ENCODE measurements at places on chromosomes 5 and 9. TPM values are rescaled to one million over a fixed set of nuclear protein-coding genes. Genes with fewer than 3 reads are reported as not detected.

Gene GDNF
- polyA plus RNA-seq, result not detected

Gene IL17B
- not detected for polyA plus RNA-seq

Gene DMRT2
- not detected for polyA plus RNA-seq

Gene RAI14
- not detected for polyA plus RNA-seq

Gene PCDHA2
- not detected for polyA plus RNA-seq

Gene PCAT7
- polyA plus RNA-seq, result not detected

Gene OSMR
- 0.20 TPM for polyA plus RNA-seq

Gene PITX1
- polyA plus RNA-seq, result not detected

Gene CAMK4
- 200 TPM for polyA plus RNA-seq

Gene TMEM232
- polyA plus RNA-seq, result 0.43 TPM

Gene PCDHB14
- polyA plus RNA-seq, result not detected

DNA sequence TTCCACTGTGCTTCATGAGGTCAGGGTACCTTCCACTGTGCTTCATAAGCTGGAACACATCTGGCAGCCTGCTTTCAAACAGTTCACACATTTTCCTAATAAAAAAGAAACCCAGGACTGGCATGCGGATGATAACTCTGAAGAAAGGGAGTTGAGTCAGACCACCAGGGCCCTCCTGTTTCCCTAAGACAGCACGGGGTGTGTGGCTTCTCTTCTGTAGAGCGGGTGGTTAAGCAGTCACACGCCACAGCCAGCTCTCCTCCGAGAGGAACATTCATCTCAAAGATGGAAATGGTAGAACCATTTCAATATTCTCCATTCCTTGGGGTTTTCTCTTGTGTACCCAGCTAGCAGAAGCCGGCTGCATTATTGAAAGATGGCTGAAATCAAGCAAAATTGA is 128.1 kb upstream of the LMX1B start:
- H3K4me1 ChIP-seq, result peaks cover 12% of the 10 kb centered on the region
- no peaks in the 10 kb centered on the region for H3K36me3 ChIP-seq
- DNase-seq, result no peak
- no peak overlapping the region for H3K4me3 ChIP-seq

DNA sequence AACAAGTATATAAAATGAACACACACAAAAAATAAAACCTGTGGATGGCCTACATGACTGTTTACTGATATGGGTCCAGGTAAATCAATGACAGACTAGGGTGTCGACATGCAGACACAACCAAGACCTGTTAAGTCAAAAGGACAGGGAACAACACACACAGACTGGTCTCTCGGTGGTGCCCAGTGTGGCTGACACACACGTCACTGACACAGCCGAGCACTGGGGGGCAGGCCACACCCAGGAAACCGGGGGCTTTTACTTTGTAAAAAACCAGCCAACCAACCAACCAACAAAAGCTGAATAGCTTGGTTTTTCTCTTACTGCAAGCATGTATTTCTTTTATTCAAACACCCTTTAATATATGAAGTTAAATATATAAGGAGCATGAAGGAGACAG is 5.0 kb downstream of the FAM163B start:
- no peak overlapping the region for H3K4me3 ChIP-seq
- H3K4me1 ChIP-seq, result no peaks in the 10 kb centered on the region
- no peaks in the 10 kb centered on the region for H3K36me3 ChIP-seq

GRCh38 chr5:4969351-4969750 is 170.8 kb upstream of the ADAMTS16 start:
- H3K4me1 ChIP-seq, result no peaks in the 10 kb centered on the region
- no peak for DNase-seq
- no peaks in the 10 kb centered on the region for H3K27me3 ChIP-seq
- no peak overlapping the region for H3K27ac ChIP-seq

DNA sequence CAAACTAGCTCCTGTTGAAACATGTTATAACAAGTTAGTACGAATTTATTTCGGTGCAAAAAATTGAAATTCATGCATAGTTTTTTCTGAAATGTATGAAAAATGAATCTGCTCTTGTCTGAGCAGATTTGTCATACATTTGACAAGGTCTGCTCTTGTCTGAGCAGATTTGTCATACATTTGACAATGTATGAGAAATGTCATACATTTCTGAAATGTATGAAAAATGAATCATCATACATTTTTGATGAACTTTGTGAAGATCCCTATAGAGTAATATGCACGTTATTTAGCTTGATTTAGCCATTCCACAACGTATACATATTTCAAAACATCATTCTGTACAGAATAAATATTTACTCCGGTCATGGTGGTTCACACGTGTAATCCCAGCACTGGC is 85.9 kb upstream of the PARP8 start:
- no peaks in the 10 kb centered on the region for H3K4me1 ChIP-seq
- no peak overlapping the region for H3K4me3 ChIP-seq
- DNase-seq, result no peak
- H3K27me3 ChIP-seq, result no peaks in the 10 kb centered on the region
- H3K27ac ChIP-seq, result no peak overlapping the region

GRCh38 chr5:17989036-17989435 is 354.8 kb downstream of the TAF11L14 start:
- no peak overlapping the region for H3K27ac ChIP-seq
- no peaks in the 10 kb centered on the region for H3K4me1 ChIP-seq
- no peaks in the 10 kb centered on the region for H3K36me3 ChIP-seq
- H3K4me3 ChIP-seq, result no peak overlapping the region

DNA sequence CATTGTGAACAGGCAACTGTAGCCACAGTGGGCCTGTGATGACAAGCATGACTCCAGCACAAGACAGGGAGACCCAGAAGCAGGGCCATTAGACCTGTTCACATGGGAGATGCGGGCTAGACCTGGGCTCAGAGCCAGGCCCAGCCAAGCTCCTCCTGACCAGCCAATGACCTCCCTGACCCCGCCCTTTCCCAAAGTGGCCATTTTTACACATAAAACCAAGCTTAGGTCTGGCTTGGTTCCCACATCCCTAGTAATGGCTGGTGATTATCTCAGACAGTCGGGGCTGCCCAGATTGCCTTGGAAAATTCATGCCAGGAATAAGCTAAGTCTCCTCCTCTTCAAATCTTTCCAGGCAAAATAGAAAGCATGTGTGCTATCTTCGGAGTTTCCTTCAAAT is 94.1 kb downstream of the FRMD3 start:
- no peak overlapping the region for H3K27ac ChIP-seq
- no peak overlapping the region for H3K4me3 ChIP-seq
- no peaks in the 10 kb centered on the region for H3K27me3 ChIP-seq
- no peaks in the 10 kb centered on the region for H3K36me3 ChIP-seq
- DNase-seq, result no peak
- no peaks in the 10 kb centered on the region for H3K4me1 ChIP-seq

GRCh38 chr5:87872986-87873385 is 395.7 kb downstream of the TMEM161B start:
- no peak overlapping the region for H3K27ac ChIP-seq
- H3K4me1 ChIP-seq, result no peaks in the 10 kb centered on the region
- no peaks in the 10 kb centered on the region for H3K36me3 ChIP-seq
- no peak overlapping the region for H3K4me3 ChIP-seq
- H3K27me3 ChIP-seq, result no peaks in the 10 kb centered on the region

- H3K27ac ChIP-seq, result no peak overlapping the region
- no peaks in the 10 kb centered on the region for H3K36me3 ChIP-seq
- H3K4me3 ChIP-seq, result no peak overlapping the region
These were observed 45.3 kb upstream of the NKD2 start for GRCh38 chr5:963310-963672.

- H3K27ac ChIP-seq, result no peak overlapping the region
- H3K4me3 ChIP-seq, result peak overlapping the region; percentile 48
- H3K4me1 ChIP-seq, result peaks cover 8% of the 10 kb centered on the region
- H3K27me3 ChIP-seq, result peaks cover 4% of the 10 kb centered on the region
- H3K36me3 ChIP-seq, result no peaks in the 10 kb centered on the region
These were observed 1.2 kb downstream of the CDC14B start for GRCh38 chr9:96618209-96619123.

DNA sequence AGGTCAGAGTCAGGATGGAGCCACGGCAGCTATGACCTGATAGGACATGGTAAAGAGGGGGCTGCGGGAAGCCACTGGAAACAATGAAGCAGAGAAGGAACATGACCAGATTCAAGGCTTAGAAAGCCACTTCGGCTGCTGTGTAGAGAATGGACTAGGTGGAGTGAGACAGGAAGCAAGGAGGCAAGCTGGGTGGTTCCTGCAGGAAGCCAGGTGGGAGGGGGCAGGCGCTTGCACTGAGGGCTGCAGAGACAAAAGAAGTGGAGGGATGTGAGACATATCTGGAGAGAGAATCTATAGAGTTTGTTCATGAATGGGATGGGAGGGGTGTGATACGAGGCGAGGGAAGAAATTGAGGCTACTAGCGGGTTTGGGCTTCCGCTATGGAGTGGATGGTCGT is 19.0 kb upstream of the N4BP3 start:
- H3K4me3 ChIP-seq, result peak overlapping the region; percentile 2

DNA sequence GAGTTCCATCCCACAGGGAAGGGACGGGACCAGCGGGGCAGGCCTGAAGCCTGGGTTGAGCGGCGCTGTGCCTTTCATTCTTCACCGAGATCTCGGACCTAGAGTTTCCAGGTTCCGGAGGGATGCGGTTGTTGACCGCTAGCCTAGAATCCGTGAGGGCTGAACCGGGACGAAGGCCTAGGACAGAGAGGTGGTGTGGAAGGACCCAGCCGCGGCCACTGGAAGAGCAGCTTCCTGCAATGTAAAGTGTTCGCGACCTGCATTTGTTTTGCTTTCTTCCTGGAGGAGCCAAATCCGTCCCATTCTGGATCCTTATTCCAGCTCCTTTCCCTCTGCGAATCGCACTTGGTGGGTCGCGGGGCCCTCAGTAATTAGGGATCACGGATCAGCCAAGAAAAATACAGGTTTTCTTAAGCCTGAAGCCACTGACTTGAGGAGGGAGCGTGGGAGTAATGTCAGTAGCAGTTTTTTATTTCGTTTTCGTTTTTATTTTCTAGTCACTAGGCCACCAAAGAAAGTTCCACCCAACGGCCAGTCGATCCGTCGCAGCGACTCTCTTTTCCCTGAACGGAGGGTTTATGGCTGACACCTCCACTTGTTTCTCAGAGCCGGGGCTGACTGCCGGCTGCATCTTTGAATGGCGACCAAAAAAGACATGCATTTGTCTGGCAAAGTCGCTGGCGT is 48.6 kb downstream of the ANXA2R start:
- peaks cover 39% of the 10 kb centered on the region for H3K4me1 ChIP-seq
- peak overlapping the region; percentile 89 for H3K27ac ChIP-seq
- no peak for DNase-seq
- peak overlapping the region; percentile 84 for H3K4me3 ChIP-seq
- H3K36me3 ChIP-seq, result no peaks in the 10 kb centered on the region
- no peaks in the 10 kb centered on the region for H3K27me3 ChIP-seq

- no peaks in the 10 kb centered on the region for H3K36me3 ChIP-seq
- no peaks in the 10 kb centered on the region for H3K27me3 ChIP-seq
- no peak for DNase-seq
- no peak overlapping the region for H3K27ac ChIP-seq
- H3K4me3 ChIP-seq, result no peak overlapping the region
These were observed 8.2 kb upstream of the EPB41L4B start for GRCh38 chr9:109328978-109329637.

DNA sequence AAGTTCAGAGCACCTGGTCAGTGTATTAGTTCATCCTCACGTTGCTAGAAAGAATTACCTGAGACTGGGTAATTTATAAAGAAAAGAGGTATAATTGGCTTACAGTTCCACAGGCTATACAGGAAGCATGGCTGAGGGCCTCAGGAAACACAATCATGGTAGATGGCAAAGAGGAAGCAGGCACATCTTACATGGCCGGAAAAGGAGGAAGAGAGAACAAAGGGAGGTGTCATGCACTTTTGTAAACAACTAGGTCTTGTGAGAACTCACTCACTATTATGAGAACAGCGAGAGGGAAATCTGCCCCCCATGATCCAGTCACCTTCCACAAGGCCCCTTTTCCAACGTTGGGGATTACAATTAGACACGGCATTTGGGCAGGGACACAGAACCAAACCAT is 28.8 kb upstream of the CAVIN4 start:
- H3K27me3 ChIP-seq, result no peaks in the 10 kb centered on the region
- H3K4me3 ChIP-seq, result no peak overlapping the region
- H3K27ac ChIP-seq, result no peak overlapping the region
- no peaks in the 10 kb centered on the region for H3K4me1 ChIP-seq
- H3K36me3 ChIP-seq, result no peaks in the 10 kb centered on the region
- DNase-seq, result no peak

DNA sequence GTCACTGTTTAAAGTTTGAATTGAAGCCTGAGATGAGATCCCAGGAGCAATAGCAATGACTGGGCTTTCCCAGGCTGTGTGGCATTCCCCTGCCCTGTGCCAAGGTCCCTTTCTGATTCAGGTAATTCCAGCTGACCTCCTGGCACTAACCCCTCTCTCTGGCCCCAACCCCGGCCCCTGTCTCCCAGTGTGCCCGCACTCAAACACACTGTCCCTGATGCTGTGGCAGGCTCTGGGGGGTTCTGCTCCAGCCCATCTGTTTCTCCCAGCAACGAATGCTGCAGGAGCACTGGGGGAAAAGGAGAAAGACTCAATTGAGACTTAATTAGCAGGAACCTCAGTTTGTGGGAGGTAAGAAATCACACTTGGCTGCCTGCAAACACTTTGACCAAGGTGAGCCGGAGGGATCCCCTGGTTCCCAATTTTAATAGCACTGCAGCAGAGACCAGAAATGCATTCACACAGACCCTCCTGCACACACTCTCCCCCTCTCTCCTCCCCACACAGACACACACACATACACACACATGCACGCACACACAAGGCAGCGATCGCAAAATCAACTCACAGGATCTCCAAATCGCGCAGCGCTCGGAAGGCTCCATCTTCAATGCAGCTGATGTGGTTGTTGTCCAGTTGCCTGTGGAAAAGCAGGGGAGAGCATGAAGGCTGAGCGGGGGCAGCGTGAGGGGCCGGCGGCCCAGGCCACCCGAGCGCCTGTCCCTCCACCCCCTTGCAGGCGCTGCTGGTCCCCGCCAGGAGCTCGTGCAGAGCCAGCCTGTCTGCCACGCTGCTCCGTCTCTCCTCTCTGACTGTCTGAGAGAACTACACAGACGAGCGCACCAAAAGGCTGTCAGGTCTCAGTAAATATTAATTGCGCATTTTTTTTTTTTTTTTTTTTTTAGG is 265.1 kb upstream of the PANK3 start:
- H3K27ac ChIP-seq, result no peak overlapping the region
- no peak overlapping the region for H3K4me3 ChIP-seq
- DNase-seq, result no peak
- H3K36me3 ChIP-seq, result no peaks in the 10 kb centered on the region

DNA sequence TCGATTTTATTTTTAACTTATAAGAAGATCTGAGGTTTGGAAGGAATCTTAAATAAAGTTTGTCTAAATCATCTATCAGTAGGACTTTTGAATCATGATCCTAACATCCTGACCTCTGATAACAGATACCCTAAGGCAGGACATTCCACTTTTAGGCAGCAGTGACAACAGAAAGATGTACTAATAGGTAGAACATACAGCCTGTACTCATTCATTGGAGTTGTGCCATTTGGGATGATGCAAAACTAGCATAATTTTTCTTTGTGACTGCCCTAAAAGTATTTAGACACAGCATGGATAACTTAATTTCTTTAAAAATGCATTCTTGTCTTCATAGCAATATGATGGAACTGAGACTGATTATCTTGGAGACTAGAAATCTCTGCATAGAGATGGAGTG is 39.7 kb downstream of the CDC42SE2 start:
- peak overlapping the region; percentile 23 for H3K27ac ChIP-seq
- H3K27me3 ChIP-seq, result no peaks in the 10 kb centered on the region
- no peak for DNase-seq
- no peak overlapping the region for H3K4me3 ChIP-seq

GRCh38 chr5:143374496-143375217 is 28.8 kb downstream of the NR3C1 start:
- H3K27me3 ChIP-seq, result no peaks in the 10 kb centered on the region
- DNase-seq, result no peak
- no peaks in the 10 kb centered on the region for H3K36me3 ChIP-seq

- no peaks in the 10 kb centered on the region for H3K36me3 ChIP-seq
- no peaks in the 10 kb centered on the region for H3K4me1 ChIP-seq
- DNase-seq, result no peak
- H3K4me3 ChIP-seq, result no peak overlapping the region
These were observed 382.4 kb downstream of the MAT2B start for GRCh38 chr5:163887854-163888253.
